ENCODE measurements at places on chromosomes 2 and 18.

GRCh38 chr2:32926708-32927084 lies 20.1 kb upstream of the LTBP1 start:
- peak; percentile 27 for DNase-seq

GRCh38 chr2:96716388-96716787 lies 23.5 kb downstream of the LMAN2L start:
- no peak for DNase-seq

GRCh38 chr2:103009871-103010270 lies 248.0 kb downstream of the TMEM182 start:
- no peak for DNase-seq

- DNase-seq: no peak
Observed at GRCh38 chr2:54763636-54764291, 40.3 kb downstream of the EML6 start.

DNA sequence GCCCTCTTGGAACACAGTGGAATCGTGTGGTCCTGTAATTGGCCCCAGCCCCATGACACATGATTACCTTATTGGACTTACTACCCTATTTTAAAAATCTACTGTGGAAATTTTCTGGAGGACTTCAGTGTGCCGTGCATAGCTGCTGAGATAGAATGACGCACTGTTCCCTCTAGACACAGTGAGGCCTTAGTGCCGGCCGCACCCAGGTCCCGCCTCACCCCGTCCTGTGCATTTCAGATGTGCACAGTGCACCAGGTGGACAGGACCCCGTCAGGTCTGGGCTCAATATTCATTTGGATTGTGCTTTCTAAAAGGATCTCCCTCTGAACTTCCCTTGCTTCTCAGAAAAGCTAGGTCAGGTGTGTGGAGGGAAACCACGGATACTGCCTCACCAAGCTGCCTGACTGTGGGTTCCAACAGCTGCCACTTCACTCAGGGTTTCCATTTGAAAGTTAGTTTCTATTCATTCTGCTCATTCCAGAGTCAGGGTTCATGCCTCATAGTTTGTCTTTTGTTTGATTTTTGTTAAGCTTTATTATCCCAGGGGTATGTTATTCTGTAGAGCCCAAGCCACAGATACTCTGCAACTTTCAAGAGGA lies 155.8 kb downstream of the PTGR3 start:
- no peak for DNase-seq

DNA sequence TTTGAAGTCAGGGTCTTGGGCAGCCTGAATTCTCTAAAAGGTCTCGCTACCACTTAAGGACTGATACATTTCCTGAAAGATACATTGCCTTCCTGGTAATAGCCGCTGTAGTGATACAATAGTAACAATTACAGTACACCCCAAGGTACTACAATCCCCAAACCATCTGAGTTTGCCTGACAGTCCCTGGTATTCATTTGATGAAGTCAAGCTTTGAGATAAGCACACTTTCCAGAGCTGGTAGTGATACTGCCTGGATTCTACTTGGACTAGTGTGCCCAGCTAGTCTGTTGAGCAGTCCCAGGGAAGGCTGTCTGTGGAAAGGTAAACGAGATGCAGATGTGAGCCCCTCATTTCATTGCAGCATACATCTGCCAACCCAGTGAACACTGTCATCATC lies 24.4 kb upstream of the ITGB6 start:
- DNase-seq: no peak

GRCh38 chr18:36064027-36064808 lies 3.1 kb downstream of the RPRD1A start:
- DNase-seq: no peak

- DNase-seq: peak; percentile 31
Observed at GRCh38 chr18:8003878-8004675, 437.0 kb downstream of the PTPRM start.

GRCh38 chr18:66048406-66048805 lies 297.6 kb downstream of the CDH7 start:
- no peak for DNase-seq

DNA sequence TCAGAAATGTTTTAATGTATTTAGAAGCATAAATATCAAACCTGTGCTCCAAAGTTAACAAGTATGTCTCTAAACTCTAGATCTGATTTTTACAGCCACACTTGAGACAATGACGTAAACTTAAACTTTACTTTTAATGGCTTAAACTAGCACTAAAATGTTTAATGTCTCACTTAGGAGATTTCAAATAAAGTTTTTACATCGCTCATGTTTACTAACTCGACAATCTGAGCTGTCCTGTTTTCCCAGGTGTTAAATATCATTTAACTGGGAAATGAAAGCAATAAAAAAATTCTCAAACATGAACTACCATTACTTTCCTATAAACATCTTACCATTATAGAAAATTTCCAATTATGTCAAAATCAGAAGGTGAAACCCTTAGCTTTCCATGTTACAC lies 70.2 kb upstream of the FAM124B start:
- no peak for DNase-seq

Data from brain microvascular endothelial cell (primary cell).